ENCODE measurements at places on chromosomes 2 and 18.

DNA sequence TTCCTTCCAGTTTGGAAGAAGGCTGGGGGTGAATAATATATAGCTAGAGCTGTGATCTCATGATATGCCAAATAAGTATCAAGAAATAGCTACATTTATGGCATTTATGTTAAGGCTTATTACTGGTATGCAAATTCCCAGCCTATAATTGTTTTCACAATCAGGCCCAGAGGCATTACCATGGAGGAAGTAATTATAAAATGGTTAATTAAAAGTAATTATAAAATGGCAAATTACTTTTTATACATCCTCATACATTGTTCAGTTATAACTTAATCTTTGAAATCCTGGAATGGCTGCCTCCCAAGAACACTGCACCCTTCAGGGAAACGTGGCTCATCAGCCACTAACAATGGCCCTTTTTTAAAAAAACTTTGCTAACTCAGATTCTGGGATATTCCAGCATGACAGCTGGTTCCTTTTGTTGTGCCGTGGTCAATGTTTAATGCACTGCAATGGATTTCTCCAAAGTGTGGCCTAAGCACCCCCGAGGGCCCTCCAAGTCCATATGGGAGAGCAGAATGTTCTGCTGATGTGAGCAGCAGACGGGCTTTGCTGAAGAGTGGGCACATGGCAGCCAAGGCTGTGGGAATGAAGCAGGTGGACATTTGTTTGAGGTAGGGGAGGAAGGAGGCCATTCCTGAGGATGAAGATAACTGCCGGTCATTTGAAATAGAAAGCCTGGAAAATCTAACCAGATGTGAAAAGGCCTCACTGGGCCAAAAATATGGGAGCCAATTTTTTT, 483.5 kb upstream of the GCFC2 start:
- no peak for DNase-seq

GRCh38 chr18:63303547-63303946, 16.0 kb downstream of the BCL2 start:
- DNase-seq = no peak

- no peak for DNase-seq
Measured at GRCh38 chr18:23565916-23566547, 20.3 kb downstream of the NPC1 start.

DNA sequence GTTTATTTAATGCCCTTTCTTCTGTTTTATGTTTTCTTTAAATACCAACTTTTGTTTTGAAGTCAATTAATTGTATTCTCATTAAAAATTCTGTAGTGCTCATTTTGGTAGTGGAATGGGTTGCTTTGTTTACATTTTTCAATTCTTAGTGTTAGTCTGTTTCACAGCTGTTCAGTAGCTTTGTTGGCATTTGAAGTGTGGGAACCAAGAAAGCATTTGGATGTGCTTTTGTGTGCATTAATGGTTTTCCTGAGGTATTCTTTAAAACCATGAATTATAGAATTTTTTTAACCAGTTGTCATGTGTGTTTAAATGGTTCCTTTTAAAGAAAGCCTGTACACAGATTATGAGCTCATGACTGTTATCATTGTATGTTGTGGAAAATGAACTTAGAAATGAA, 19.7 kb downstream of the MIB1 start:
- DNase-seq = no peak

- DNase-seq = no peak
Measured at GRCh38 chr2:109670556-109671411, 56.6 kb downstream of the SOWAHC start.

GRCh38 chr2:21288739-21289520, 165.2 kb downstream of the TDRD15 start:
- DNase-seq = no peak

GRCh38 chr2:56382466-56382865, 198.7 kb downstream of the CCDC85A start:
- no peak for DNase-seq

DNA sequence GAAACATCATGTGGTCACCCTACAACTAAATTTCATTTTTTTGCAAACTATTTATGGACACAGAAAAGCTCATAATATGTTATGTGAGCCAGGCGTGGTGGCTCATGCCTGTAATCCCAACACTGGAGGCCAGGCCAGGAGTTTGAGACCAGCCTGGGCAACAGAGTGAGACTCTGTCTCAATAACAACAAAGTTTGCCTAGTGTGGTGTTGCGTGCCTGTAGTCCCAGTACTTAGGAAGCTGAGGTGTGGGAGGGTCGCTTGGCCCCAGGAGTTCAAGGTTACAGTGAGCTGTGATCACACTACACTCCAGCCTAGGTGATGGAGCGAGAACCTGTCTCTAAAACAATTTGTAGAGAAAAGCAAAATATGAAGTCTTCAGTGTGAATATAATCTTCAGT, 5.8 kb downstream of the IAH1 start:
- no peak for DNase-seq

GRCh38 chr2:66346231-66346664, 88.7 kb upstream of the MEIS1 start:
- DNase-seq = no peak

All from Panc1 (cell line).